HFFc6 (cell line): ENCODE measurements at places on chromosomes 5 and 9.

- peak; percentile 11 for DNase-seq
Observed at GRCh38 chr9:89388084-89388867, 70.0 kb downstream of the SECISBP2 start.

- DNase-seq: no peak
Observed at GRCh38 chr9:120885457-120885856, 8.5 kb upstream of the PHF19 start.

GRCh38 chr9:128257086-128257825 lies 18.6 kb downstream of the GOLGA2 start:
- DNase-seq: no peak

DNA sequence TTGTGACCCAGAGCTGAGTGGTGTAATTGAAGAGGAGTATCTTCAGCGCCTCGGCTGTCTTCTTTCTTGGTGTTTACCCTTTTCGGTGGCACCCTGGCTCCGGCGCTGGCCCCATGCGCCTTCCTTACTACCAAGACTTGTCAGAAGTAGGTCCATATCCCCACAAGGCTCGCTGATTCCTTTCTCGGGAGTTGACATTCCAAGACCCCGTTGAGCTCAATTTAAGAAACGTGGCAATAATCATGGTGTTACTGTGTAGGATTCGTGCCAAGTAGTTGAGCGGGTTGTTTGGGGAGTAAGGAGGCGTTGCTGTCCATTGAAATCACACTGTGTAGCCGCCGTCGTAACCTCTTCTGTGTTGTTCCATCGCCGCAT lies 795 bp downstream of the NDUFAF2 start:
- peak; percentile 46 for DNase-seq

GRCh38 chr5:29811914-29812679 lies 1381.4 kb upstream of the CDH6 start:
- no peak for DNase-seq

DNA sequence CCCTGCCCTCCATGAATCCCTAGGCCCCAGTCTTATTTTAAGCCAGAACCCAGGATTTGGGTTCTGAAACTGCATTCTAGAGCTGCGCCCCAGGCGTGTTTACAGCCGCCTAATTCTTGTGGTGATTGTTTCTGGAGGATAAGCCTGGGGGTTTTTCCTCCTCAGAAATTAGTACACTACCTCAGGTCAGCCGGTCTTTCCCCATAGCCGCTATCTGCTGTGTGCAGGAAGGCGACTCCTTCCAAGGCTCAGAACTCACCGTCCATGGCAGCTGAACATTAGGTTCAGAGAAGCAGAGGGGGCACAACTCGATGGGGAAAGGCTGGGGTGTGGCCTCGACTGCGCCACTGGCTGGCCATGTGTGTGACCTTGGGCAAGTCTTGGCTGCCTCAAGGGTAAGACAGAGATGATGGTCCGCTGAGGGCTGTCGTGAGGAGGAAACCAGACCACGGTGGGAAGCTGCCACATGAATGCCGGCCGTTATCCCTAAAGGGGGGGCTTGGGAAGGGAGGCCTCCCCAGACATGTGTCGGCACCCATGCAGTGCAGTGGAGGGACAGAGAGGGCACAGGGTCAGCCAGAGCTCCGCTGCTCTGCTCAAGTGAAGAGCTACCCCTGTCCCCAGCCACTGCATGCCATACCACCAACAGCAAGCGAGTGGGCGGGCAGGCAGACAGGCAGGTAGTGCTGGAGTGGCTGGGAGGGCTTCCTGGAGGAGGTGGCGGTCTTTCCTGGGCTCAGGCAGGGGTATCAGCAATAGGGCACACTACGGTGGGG lies 28.9 kb downstream of the SHB start:
- no peak for DNase-seq

DNA sequence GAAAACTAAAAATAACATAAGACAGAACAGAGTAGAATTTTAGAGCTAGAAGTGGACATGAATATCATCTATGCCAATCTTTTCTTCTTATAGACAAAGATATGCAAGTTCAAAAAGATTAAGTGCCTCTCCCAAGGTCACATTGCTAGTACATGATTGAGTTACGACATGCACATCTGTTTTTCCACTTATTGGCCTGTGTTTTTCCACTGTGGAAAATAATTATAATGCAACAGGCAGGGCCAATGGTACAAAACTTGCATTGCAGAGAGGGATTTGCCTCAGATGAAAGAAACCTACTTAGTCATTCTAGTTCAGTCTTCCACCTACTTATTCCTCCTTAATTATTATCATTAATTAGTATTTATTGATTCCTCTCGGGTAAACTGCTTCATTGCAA lies 407.8 kb upstream of the SGCD start:
- no peak for DNase-seq

GRCh38 chr9:23145467-23145866 lies 680.6 kb downstream of the ELAVL2 start:
- DNase-seq: no peak

- DNase-seq: peak; percentile 58
Observed at GRCh38 chr5:72452515-72453245, 54.5 kb downstream of the ZNF366 start.

DNA sequence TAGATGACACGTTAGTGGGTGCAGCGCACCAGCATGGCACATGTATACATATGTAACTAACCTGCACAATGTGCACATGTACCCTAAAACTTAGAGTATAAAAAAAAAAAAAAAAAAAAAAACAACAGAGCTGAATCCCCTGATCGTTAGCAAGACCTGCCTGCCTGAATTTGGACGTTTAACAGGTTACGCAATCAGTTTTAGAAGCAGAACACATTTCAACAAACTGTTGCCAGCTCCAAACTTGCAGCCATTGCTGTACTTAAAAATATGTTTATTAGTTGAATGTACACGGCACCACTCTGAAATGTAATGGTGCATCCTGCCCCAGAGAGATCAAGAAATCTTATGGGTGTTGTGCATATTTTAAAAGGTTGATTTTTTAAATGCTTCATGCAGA lies 680.0 kb downstream of the TLE4 start:
- no peak for DNase-seq

GRCh38 chr9:9045072-9045471 lies 1245.5 kb upstream of the DMAC1 start:
- DNase-seq: no peak

GRCh38 chr9:69519470-69520240 lies 152.5 kb downstream of the APBA1 start:
- no peak for DNase-seq

DNA sequence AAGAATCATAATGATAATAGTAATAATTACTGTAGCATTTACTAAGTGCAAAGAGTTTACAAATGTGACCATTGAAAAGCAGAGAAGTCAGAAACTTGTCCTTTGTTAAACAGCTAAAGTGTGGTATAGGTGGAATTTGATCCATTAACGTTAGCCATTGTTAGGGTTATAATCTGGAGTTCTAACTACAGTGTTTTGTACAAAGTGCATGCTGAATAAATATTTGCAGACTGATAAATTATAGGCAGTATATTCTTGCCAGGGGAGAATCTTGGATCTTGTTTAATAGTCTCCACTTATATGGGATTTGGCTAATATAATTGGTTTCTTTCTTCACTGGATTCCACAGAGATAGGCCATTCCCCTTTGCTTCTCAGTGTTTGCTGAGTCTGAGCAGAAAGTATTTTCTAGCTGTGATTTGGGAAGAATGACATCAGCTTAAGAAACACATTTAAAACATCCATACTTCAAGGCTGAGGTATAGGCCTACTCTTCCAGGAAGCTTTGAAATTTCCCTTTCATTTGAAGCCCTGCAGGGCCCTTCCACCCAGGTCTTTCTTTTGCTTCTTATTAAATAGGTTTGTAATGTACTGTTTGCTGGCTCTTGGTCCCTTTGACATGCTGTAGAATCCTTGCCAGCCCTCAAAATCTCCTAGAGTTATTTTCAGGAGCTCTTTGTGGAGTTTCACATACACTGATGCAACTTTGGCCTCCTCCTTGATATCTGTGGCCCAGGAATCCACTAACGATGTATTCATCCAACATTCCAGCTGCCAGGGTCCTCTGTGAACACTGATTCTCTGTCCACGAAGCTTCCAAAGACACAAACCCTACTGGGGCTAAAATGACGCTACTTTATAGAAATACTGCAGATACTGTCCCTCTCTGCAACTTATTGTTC lies 51.4 kb downstream of the ATP10B start:
- no peak for DNase-seq

GRCh38 chr5:96816411-96816939 lies 8.7 kb upstream of the ERAP1 start:
- DNase-seq: no peak

- DNase-seq: peak; percentile 40
Observed at GRCh38 chr5:5316334-5316733, 106.1 kb upstream of the ICE1 start.

GRCh38 chr9:70911791-70912190 lies 209.6 kb downstream of the TRPM3 start:
- no peak for DNase-seq

- no peak for DNase-seq
Observed at GRCh38 chr9:115079156-115079555, 38.8 kb downstream of the TNC start.

- DNase-seq: no peak
Observed at GRCh38 chr9:25602400-25603044, 75.7 kb downstream of the TUSC1 start.

GRCh38 chr5:79318935-79319614 lies 83.1 kb downstream of the JMY start:
- DNase-seq: peak; percentile 75

GRCh38 chr5:78667461-78668103 lies 19.0 kb upstream of the LHFPL2 start:
- DNase-seq: peak; percentile 18

- DNase-seq: no peak
Observed at GRCh38 chr5:33241802-33242201, 199.0 kb upstream of the TARS1 start.

GRCh38 chr9:106860721-106861639 lies 2.0 kb upstream of the ZNF462 start:
- DNase-seq: no peak

DNA sequence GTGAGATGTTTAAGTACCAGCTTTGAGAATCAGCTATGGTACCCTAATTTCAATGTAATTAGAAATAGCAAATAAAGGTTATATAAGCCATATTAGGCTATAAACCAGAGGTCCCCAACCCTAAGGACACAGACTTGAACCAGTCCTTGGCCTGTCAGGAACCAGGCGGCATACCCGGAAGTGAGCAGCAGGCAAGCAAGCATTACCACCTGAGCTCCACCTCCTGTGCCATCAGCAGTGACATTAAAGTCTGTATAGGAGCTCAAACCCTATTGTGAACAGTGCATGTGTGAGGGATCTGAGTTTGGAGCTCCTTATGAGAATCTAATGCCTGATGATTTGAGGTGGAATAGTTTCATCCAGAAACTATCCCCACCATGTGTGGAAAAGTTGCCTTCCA lies 1009.5 kb downstream of the PTPRD start:
- DNase-seq: no peak

GRCh38 chr5:113031557-113031956 lies 55.0 kb downstream of the DCP2 start:
- DNase-seq: no peak

- no peak for DNase-seq
Observed at GRCh38 chr9:129440435-129441186, 180.3 kb downstream of the C9orf50 start.

GRCh38 chr9:37392272-37392671 lies 30.2 kb upstream of the GRHPR start:
- no peak for DNase-seq

GRCh38 chr9:99060621-99061020 lies 44.3 kb upstream of the TGFBR1 start:
- DNase-seq: no peak

DNA sequence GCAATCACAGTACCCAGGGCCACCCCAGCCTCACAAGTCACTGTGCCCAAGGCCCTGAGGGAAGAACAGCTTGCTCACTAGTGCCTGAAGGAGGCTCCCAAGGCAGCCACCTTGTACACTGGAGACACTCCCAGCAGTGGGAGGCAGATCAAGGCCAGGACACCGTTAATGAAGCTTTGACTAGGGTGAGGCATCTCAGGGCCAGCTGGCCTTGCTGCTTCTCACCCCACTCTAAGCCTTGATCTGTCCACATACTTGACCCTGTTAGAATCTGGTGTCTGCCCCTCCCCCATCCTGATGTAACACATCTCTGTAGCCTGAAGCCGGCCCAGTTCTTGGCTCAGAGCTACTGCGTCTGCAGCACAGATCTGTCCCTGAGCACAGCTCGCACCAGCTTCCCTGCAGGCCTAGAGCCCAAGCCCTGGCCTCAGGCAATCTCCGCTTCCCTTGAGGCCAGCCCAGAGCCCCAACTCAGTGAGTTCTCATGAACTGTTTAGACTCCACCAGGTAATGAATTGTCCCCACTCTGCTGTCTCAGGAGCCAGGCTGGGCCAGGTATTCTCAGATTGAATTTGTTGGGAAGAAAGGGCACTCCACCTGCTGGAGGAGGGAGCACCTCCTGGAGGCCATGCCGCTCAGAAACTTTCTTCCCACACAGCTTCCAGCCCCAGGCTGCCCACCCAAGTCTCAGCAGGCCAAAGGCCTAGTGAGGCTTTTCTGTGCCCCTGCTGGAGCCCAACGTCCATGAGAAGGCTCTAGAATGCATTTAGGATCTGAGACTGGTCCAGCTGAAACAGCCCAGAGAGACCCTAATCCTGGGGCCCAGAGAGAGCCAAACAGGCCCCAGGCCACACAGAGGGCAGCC lies 13.4 kb upstream of the JADE2 start:
- DNase-seq: peak; percentile 34

- no peak for DNase-seq
Observed at GRCh38 chr9:102354041-102354440, 615.6 kb upstream of the GRIN3A start.

DNA sequence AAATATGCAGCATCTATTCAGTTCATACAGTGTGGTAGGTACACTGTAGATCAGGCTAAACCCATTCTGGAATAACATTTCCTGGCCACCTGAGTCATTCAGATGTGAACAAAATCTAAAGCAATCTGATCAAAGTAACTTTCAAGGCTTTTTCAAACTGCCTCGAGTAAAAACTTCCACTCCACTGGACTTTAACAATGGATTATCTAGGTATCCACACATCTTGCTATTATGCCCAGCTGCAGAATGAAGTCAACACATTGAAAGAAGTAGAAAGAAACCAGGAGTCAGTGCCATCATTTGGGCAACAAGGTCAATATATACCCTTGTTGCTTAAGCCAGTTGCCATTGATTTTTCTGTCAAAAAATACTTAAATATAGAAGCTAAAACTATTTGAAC lies 1352.6 kb upstream of the NUDT12 start:
- no peak for DNase-seq
